ENCODE measurements at places on chromosomes 2 and 18.

DNA sequence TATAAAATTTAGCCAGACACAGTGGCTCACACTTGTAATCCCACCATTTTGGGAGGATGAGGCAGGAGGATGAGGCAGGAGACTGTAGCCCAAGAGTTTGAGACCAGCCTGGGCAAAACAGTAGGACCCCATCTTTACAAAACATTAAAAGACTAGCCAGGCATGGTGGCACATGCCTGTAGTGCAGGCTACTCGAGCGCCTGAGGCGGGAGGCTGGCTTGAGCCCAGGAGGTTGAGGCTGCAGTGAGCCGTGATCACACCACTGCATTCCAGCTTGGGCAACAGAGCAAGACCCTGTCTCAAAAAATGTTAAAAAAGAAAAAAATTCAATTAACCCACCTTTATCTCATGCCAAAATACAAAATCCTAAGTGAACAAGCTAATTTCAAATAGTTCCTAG, 4.0 kb downstream of the REV1 start:
- DNase-seq = no peak

- no peak for DNase-seq
Measured at GRCh38 chr2:9394816-9395215, 28.5 kb downstream of the ITGB1BP1 start.

- no peak for DNase-seq
Measured at GRCh38 chr2:58032016-58032763, 14.4 kb upstream of the VRK2 start.

DNA sequence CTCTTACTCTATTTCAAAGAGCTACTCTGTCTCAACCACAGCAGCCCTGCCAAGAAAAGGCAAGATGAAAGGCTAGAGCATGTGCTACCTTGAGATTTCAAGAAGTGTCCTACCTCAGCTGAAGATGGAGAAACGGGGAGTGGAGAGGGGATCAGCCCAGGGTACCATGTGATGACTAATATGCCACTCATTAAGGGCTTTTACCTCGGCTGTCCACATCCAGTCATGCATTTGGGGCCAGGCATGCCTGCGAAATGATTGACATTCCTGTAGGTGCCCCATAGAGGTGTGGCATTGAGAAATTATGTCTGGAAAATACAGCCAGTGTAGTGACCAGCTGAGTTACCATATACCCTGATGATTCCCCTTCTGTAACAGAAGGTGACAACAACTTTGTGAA, 96.1 kb downstream of the NRP2 start:
- DNase-seq = no peak

GRCh38 chr18:4511166-4511565, 56.1 kb upstream of the DLGAP1 start:
- DNase-seq = no peak

DNA sequence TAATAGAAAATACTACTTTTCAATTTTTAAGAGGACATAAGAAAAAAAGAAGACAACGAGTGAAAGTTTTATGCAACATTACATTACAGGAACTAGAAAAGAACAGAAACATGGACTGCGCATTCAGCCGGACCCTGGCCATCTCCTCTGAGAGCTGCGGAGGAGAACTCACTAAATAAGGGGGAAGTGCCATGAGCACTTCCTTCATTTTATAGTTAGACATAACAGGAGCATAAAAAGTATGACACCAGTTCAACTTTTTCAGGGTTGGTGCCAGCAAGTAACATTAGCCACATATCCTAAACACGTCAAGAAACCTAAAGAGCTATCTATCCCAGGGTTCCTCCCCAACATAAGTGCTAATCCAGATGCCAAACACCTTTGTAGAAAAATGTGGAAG, 78.0 kb upstream of the SERTAD2 start:
- no peak for DNase-seq

GRCh38 chr2:54079331-54079730, 36.1 kb upstream of the ACYP2 start:
- DNase-seq = no peak

GRCh38 chr2:44580875-44581515, 219.2 kb downstream of the CAMKMT start:
- DNase-seq = no peak

- DNase-seq = no peak
Measured at GRCh38 chr2:128069769-128070168, 21.2 kb upstream of the UGGT1 start.

DNA sequence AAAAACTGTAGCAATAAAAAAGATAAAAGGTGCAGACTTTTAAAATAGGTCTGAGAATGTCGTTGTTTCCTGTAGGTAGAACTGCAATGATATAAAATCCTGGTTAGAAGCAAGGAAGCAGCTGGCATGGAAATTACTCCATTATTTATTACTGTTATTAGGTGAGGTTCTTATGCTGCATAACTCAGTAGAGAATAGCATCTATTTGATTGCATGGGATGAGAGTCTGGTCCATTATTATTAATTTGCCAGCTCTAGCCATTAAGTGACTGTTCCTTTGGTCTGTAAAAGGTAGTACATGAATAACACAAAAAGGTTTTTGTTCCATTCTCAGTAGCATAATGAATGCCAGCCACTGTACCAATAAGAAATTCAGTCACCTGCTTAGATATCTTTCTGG, 358.6 kb downstream of the RBM43 start:
- no peak for DNase-seq

DNA sequence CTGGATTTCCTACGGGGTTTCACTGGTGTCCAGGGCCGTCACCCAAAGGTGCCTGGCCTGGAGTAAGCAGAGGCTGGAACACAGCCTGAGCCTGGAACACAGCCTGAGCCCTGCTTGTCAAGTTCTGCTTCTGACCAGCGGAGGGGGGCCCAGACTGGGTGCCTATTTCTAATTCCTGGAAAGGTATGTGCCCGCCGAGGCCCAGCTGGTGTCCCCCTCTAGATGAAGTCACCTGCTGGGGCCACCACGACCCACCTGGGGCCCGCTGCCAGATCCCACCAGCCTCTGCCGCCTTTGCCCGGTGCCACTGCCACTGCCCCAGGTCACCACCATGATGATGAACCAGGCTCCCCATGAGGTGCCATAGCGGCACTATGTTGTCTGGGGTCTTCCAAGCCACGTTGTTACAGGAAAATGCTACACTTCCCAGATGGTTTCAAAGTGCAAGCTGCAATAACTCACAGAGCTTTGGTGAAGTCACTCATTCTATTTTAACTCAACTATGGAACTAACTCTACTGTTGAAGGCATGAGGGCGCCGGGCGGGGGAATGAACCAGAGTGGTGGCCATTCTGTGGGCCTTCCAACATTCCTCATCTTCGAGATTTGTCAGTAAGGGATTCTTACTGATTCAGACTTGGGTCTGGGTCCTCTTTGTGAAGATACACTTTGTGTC, 40.9 kb upstream of the LAPTM4A start:
- no peak for DNase-seq

GRCh38 chr2:237371856-237372255, 42.1 kb downstream of the COL6A3 start:
- no peak for DNase-seq

DNA sequence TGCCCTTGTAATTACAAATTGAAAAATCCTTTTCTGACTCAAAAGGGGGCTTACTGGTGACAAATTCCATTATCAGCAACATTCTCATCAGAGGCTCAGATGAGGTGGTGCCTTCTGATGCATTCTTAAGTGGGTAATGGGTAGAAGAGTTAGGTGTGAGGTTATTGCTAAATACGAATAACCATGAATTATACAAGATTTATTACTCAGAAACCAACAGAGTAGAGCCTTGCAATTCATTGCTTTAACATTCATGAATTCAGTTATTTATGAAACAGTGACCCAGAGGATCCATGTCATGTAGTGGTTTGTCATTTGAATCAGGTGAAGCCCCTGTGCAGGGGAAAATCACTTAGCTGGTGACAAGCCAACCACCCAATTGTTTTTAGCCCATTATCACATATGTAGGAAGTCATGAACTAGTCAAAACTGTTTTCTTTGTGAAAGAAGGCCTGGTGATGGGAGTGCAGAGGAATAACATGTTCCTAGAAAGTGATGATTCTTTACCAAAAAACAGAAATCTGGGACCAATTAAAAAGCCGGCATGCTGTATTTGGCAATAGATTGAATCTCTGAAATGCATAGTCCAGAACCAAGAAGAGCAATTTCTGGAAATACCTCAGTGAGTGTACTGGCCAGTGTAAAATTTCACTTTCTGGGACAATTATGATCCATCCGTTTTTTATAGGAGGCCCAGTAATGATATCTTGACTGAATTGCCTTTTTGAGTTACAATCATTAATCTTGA, 70.2 kb downstream of the CRIM1 start:
- no peak for DNase-seq

GRCh38 chr2:191692502-191693115, 14.7 kb downstream of the NABP1 start:
- DNase-seq = no peak

GRCh38 chr2:64295326-64296139, 151.3 kb upstream of the PELI1 start:
- peak; percentile 18 for DNase-seq

GRCh38 chr2:128817813-128818212, 499.1 kb upstream of the HS6ST1 start:
- DNase-seq = no peak

DNA sequence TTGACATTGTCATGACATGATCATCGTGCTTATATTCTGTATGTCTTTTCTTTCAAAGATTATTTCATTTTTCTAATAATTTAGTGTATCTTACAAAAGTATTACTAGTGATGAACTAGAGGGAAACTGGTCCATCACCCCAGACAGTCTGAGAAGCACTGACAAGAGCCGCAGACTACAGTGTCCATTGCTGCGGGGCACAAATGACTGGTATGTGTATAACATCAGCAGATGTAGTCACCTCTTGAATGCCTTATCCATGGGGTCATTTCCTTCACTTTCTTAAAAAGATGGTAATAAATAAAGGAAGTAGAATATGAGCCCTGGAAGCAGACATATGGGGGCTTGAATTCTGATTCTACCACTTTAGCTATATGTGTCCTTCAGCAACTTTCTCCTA, 29.6 kb downstream of the NEMP2 start:
- DNase-seq = no peak

DNA sequence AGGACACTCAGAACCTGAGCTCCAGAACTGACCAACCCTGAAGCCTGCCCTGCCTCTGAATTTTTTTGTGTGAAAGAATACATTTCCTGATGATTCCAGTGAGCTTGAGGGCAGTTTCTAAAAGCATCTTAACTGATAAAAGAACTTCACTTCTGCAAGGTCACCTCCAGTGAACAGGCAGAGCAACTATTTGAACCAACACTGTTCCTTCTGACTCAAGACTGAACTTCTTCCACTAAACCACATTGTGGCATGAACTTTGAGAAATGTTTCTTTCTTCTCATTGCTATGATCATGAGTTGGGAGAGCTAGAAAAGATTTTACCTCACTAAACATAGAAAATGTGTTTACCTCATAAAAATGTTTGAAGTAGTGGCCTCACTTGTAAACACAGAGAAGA, 83.8 kb upstream of the SERTAD2 start:
- no peak for DNase-seq

- DNase-seq = no peak
Measured at GRCh38 chr18:8952769-8953760, 149.4 kb upstream of the NDUFV2 start.

DNA sequence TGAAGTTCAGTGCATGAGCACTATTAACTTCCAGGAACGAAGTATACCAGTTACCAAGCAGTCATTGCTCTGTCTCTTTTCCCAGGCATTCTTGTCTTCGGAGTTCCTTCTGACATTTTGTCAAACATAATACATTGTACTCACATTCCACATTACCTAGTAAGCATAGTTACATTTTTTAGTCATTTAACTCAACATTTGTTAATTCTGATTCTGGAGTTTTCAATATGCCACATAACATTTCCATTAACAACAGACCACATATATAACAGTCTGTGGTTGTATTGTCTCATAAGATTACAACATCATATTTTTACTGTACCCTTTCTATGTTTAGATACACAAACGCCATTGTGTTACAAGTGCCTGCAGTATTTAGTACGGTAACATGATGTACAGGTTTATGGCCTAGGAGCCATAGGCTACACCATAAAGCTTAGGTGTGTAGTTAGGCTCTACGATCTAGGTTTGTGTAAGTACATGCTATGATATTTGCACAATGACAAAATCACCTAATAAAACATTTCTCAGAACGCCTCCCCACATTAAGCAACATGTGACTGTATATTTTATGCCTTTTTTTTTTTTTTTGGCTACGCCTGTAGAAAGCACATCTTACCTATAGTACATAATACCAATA, 187.1 kb downstream of the DYM start:
- DNase-seq = no peak

GRCh38 chr2:184006998-184007397, 591.3 kb upstream of the ZNF804A start:
- DNase-seq = no peak

DNA sequence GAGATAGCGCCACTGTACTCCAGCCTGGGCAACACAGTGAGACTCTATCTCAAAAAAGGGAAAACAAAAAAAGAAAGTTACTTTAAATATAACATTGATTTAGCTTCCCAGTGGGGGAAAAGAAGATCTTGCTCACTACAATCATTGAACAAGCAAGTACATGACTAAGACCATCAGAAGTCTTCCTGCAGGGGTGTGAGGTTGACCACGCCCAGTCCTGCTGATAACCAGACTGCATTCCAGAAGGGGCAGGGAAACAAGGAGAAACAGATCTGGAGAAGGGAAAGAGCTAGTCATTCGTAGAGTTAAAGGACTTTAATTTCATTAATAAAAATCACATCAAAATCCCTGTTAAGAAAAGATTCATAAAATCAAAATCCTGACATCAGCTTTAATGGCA, 77.5 kb downstream of the EPHA4 start:
- DNase-seq = no peak

GRCh38 chr2:10917927-10918326, 6.2 kb downstream of the KCNF1 start:
- DNase-seq = no peak

- no peak for DNase-seq
Measured at GRCh38 chr18:69725855-69726508, 221.7 kb downstream of the CD226 start.

DNA sequence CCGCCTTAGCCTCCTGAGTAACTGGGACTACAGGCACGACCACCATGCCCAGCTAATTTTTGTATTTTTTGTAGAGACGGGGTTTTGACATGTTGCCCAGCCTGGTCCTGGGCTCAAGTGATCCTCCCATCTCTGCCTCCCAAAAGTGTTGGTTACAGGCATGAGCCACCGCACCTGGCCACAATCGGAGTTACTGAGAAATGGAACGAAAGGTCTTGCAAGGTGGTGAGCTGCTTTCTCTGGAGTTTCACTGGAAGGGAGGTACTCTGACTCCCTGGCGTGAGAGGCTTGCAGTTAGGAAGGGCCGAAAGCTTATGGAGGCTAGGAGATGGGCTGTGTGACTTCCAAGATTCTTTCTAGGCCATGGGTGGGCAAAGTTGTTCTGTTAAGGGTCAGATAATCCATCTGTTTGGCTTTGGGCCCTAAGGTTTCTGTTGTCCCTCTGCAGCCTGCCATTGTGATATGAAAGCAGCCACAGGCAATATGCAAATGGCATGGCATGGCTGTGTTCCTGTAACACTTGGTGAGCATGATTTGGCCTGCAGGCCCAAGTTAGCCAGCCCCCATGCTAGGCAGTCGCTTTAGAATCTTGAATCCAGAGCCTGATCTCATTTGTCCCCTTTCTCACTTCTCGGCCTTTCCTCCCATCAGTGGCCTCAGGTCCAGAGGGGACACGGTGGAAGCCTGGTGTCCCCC, 7.9 kb downstream of the EFHD1 start:
- DNase-seq = no peak

Measured in stimulated activated CD4-positive, alpha-beta T cell treated with anti-CD3 and anti-CD28 coated beads, Interleukin-4, amount 100 ng/mL, for 48 hours (primary cell).